Activated T-helper 1 cell treated with Interleukin-2 at 50 U/mL for 16 hours (primary cell): ENCODE measurements at places on chromosomes 5 and 9.

- DNase-seq: peak; percentile 77
These were observed at the start of gene RNF130 for GRCh38 chr5:180071531-180072255. TSS of gene RNF130 (minus strand) at chr5:180071759. CDS start at chr5:180071702, 57 bp downstream.

DNA sequence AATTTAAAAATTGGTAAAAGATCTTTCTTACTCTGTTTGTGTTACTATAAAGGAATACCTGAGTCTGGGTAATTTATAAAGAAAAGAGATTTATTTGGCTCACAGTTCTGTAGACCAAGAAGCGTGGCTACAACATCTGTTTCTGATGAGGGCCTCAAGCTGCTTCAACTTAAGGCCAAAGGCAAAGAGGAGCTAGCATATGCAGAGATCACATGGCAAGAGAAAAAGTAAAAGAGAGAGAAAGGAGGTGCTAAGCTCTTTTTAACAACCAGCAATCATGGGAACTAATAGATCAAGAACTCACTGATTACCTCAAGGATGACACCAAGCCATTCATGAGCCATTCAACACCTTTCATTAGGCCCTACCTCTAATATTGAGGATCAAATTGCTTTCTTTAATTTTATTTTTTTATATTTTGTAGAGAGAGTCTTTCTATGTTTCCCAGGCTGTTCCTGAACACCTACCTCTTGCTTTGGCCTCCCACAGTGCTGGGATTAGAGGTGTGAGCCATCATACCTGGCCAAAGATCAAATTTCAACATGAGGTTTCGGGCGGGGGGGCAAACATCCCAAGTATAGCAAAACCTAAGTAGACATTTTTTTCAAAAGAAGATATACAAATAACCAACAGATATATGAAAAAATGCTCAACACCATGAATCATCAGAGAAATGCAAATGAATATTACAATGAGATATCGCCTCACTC, 16.0 kb upstream of the SHC3 start:
- DNase-seq: no peak

- no peak for DNase-seq
These were observed 89.7 kb downstream of the PPP2R2B start for GRCh38 chr5:146788898-146789297.

DNA sequence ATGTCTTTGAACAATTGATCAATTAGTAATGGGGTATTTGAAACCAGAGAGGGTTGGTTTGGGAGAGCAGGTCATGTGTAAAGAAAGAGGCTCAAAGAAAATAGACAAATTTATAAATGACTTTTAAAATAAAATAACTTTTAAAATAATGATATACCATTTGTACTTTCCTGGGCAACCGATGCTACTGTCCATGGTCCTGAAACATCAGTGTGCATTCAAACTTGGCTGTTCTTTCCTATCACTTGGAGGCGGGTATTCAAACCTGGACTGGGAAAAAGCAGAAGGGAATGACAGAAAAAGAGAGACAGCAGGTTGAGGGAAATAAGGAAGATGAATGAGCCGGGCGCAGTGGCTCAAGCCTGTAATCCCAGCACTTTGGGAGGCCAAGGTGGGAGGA, 1446.4 kb upstream of the WWC1 start:
- DNase-seq: no peak

DNA sequence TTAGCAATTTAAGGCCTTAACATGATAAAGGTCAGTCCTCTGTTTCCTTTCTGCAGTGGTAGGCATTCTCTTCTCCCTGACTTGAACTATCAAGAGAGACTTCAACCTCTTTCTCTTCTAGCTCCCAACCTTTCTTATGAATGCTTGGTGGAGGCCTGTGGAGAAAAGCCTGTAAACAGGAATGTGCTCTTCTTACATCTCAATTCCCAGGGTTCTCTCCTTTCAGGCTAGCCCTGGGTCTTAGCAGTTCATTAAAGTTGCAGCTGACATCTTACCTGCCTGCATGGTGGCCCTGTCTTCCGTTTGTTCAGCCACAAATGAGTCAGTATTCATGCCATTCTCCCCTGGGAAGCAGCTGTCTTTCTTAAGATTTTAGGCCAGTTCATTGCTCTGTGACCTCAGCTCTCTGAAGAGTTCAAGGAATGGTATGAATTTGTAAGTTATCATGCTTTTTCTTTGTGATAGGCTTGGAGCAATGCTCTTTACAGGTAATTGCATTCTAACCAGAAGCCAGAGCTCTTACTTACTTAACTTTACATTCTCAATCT, 77.8 kb downstream of the ADCY2 start:
- no peak for DNase-seq

- no peak for DNase-seq
These were observed 259.1 kb upstream of the CDH12 start for GRCh38 chr5:23112237-23112636.

DNA sequence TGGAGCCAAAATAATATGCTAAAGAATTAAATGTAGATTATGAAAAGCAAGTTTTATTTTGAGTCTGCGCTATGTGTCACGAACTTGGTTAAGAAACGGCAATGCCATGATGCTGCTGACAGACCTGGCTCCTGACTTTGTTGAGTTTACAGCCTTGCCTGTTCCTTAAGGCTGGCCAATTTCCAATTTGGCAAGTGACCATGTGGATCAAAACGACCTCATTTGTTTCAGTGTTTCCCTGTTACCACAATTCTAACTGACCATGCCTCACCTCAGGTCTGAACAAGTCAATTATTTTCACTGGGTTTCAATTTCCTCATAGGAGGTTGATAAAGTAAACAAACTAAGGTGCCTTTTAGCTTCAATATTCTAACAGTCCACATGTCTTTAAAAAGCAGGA, 461.4 kb downstream of the ZNF608 start:
- no peak for DNase-seq
